ENCODE measurements at places on chromosomes 2 and 18. TPM values are rescaled to one million over a fixed set of nuclear protein-coding genes. Genes with fewer than 3 reads are reported as not detected.

Gene POTEJ
- not detected for total RNA-seq

Gene SLC30A3
- 1.8 TPM for total RNA-seq

Gene SMAD7
- 98.8 TPM for total RNA-seq

Gene CD8B
- 1.9 TPM for total RNA-seq

Gene KCNS3
- total RNA-seq, result 8.8 TPM

Gene ST6GAL2
- 107 TPM for total RNA-seq

GRCh38 chr2:161039071-161039470 is 121.2 kb upstream of the TANK start:
- DNase-seq, result no peak
- H3K27me3 ChIP-seq, result no peaks in the 10 kb centered on the region
- H3K4me3 ChIP-seq, result no peak overlapping the region
- H3K4me1 ChIP-seq, result no peaks in the 10 kb centered on the region
- H3K36me3 ChIP-seq, result no peaks in the 10 kb centered on the region
- H3K27ac ChIP-seq, result no peak overlapping the region

- H3K36me3 ChIP-seq, result no peaks in the 10 kb centered on the region
- no peak overlapping the region for H3K4me3 ChIP-seq
- no peaks in the 10 kb centered on the region for H3K27me3 ChIP-seq
Observed at GRCh38 chr2:240498958-240499260, 58.9 kb downstream of the ANKMY1 start.

DNA sequence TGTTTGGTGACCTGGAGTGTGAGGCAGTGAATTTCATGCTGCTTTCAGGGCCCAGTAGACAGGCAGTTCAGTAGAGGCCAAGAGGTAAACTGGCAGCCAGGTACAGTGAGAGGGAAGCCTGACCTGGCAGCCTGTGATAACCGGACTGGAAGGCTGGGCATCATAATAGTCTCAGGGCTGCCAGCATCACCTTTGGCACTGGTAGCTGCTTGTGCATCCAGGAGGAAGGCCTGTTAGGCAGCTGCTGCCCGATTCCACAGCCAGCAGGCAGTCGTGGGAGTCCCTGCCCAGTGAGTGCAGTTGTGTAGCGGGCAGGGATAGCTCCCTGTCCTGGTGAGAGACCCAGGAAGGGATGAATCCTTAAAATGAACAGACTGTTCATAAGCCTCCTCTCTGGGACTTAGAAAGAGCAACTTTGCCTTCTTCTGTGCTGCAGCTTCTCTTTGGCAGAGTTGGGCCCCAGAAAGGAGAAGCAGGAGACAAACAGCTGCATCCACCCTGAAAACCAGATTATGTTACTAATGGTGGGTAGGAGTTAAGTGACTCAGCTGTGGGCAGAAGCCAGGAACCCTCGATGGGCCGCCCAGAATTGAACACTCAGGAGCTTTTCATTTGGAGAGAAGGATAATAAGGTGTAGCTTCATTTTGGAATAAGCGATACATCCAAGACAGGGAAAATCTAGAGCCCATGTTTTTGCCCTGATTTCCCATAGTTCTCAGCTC is 8.1 kb upstream of the GPBAR1 start:
- no peak overlapping the region for H3K27ac ChIP-seq
- H3K4me1 ChIP-seq, result no peaks in the 10 kb centered on the region
- peaks cover 12% of the 10 kb centered on the region for H3K36me3 ChIP-seq
- H3K4me3 ChIP-seq, result no peak overlapping the region
- DNase-seq, result peak; percentile 24

- peaks cover 21% of the 10 kb centered on the region for H3K36me3 ChIP-seq
- no peak overlapping the region for H3K27ac ChIP-seq
- no peak for DNase-seq
- H3K4me3 ChIP-seq, result no peak overlapping the region
- no peaks in the 10 kb centered on the region for H3K4me1 ChIP-seq
Observed at GRCh38 chr2:237757616-237758015, 41.0 kb upstream of the RBM44 start.

DNA sequence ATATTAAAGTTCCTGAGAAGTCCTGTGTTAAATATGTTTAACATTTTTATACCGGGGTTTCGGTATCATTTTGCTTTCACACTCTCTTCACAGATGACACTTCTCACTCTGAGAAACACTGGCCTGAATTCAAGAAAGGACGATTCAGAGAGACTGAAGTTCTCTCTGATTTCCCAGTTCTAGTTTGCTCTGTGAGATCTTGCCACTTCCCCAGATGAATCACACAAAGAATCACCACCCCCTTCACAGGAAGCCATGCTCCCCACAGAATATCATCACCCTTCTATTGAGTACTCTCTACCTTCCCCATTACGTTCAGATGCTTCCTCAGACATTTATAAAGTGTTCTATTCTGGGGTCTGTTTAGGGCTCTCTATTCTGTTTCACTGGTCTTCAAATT is 16.1 kb upstream of the CD207 start:
- no peaks in the 10 kb centered on the region for H3K36me3 ChIP-seq
- no peak overlapping the region for H3K27ac ChIP-seq
- no peak for DNase-seq
- no peaks in the 10 kb centered on the region for H3K4me1 ChIP-seq
- no peak overlapping the region for H3K4me3 ChIP-seq

DNA sequence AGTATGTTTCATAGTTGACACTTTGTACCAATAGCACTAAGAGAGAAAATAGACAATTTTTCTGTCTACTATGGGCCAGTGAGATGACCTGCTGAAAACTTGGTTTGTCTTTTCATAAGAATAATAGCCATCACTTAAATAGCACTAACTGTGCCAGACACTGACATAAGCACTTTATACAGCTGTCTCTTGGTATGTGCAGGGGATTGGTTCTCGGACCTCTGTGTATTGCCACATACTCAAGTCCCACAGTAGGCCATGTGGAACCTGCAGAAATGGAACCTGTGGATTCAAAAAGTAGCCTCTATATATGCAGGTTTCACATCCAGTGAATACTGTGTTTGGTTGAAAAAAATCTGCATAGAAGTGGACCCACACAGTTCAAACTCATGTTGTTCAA is 126.7 kb downstream of the XRCC5 start:
- no peaks in the 10 kb centered on the region for H3K4me1 ChIP-seq
- no peaks in the 10 kb centered on the region for H3K36me3 ChIP-seq
- H3K27ac ChIP-seq, result no peak overlapping the region

DNA sequence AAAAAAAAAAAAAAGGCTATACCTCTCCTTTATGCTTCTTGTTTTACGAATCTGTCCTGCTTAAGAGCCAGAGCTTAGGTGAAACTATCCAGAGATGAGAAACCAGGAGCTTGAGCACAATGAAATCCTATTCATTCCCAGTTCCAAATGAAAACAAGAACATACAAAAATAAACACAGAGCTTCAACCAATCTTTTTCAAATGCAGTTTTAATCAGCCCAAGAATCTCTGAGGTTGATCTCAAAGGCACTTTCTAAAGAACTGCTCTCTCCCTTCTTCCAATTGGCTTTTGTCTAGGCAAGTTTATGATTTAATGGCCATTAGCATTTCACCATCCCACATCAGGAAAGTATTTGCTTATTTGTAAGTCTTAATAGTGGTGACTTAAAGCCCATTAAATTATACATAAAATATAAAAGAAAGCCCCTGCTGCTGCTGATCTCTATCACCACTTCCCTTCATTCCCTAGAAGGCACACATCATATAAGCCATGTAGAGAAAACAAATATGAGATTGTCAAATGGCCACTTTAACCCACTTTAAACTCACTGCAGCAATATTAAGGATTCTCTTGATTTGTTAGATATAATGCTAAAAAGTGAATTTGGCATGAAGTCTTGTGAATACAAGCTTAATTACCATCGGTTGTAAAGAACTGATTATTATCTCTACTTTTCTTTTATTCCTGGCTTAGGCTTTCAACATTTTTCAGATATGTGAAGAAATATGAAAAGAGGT is 29.3 kb upstream of the SCN9A start:
- H3K4me3 ChIP-seq, result no peak overlapping the region
- no peaks in the 10 kb centered on the region for H3K4me1 ChIP-seq
- no peak for DNase-seq
- no peaks in the 10 kb centered on the region for H3K27me3 ChIP-seq

- H3K27ac ChIP-seq, result no peak overlapping the region
- DNase-seq, result no peak
- no peak overlapping the region for H3K4me3 ChIP-seq
- peaks cover 3% of the 10 kb centered on the region for H3K4me1 ChIP-seq
- H3K27me3 ChIP-seq, result no peaks in the 10 kb centered on the region
Observed at GRCh38 chr2:212547716-212548454, 9.3 kb upstream of the ERBB4 start.

DNA sequence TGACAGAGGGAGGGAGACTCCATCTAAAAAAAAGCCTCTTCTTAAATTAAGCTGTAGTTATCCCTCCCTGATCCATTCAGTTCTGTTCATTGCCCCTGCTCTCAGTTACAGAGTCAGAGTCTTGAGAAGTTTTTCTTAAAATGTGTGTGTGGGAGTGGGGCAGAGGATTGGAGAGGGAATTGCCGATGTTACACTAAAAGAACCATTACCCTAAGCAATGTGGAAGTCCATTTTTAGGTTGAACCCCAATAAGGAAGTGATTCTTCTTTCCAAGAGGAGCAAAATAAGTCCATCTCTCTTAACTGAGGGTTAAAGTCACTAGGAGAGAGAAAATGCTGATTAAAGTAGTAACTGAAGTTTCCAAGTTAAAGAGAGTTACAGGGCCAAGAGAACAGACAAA is 21.2 kb upstream of the THOC1 start:
- H3K36me3 ChIP-seq, result no peaks in the 10 kb centered on the region
- H3K4me1 ChIP-seq, result no peaks in the 10 kb centered on the region
- H3K27me3 ChIP-seq, result no peaks in the 10 kb centered on the region
- no peak for DNase-seq
- no peak overlapping the region for H3K4me3 ChIP-seq

DNA sequence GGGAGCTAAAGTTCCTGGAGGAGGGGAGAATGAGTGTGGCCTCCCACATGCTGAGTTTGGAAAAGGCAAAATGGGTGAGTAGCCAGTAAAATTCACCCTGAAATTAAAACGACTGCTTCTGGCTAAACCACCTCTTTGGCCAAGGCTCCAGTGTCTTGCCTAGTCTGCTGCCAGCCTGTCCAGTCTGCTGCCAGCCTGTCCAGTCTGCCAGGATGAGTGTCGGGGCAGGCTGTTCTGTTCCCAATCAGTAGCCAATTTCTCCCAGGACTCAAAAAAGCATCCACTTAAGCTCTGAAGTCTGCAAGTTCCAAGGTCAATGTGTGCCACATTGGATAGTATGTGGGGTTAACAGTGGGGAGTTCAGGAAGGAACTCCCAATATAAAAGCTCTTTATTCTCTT is 134.6 kb upstream of the KLHL29 start:
- no peak for DNase-seq
- H3K27ac ChIP-seq, result no peak overlapping the region
- H3K4me3 ChIP-seq, result no peak overlapping the region
- H3K4me1 ChIP-seq, result peaks cover 3% of the 10 kb centered on the region
- no peaks in the 10 kb centered on the region for H3K36me3 ChIP-seq
- H3K27me3 ChIP-seq, result no peaks in the 10 kb centered on the region

- no peak overlapping the region for H3K27ac ChIP-seq
- H3K27me3 ChIP-seq, result no peaks in the 10 kb centered on the region
- H3K4me1 ChIP-seq, result peaks cover 22% of the 10 kb centered on the region
Observed at GRCh38 chr2:198102856-198103255, 298.5 kb downstream of the PLCL1 start.

DNA sequence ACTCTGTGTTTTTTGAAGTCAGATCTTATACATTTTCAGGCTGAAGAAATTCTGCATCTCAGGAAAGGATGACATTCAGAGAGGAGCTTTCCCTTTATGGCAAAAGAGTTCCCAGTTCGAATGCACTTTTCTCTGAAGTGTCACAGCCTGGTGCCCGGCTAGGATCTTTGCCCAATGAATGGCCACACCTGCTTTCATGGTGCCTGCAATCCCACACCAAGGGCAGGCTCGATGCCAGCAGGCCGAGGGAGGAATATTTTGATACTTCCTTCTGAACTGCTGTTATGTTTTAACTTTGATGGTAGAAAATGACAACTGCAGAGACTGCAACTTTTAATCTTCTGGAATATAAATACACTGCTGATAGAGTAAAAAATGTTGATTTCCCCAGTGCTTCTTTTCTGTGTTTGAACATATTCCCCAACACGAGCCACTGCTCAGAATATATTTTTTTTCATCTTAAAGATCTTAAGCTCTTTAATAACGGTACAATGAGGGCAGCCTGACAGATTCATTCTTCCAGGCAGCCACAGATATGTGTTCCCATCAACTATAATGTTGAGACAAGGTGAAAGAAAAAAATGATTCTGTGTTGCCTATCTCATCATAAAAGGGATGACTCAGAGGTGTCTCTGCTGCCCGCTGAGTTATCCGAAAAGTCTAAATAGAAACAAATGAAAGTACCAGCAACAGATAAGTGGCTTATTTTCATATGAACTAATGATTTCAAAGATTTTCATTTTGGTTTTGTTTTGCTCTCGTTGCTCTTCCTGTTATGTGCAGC is 848.5 kb downstream of the DCDC2C start:
- no peaks in the 10 kb centered on the region for H3K4me1 ChIP-seq
- peaks cover 1% of the 10 kb centered on the region for H3K27me3 ChIP-seq
- no peak overlapping the region for H3K4me3 ChIP-seq
- no peak for DNase-seq

- no peak for DNase-seq
- H3K36me3 ChIP-seq, result no peaks in the 10 kb centered on the region
- no peaks in the 10 kb centered on the region for H3K27me3 ChIP-seq
- no peak overlapping the region for H3K27ac ChIP-seq
- no peaks in the 10 kb centered on the region for H3K4me1 ChIP-seq
Observed at GRCh38 chr2:161141033-161141432, 19.2 kb upstream of the TANK start.

DNA sequence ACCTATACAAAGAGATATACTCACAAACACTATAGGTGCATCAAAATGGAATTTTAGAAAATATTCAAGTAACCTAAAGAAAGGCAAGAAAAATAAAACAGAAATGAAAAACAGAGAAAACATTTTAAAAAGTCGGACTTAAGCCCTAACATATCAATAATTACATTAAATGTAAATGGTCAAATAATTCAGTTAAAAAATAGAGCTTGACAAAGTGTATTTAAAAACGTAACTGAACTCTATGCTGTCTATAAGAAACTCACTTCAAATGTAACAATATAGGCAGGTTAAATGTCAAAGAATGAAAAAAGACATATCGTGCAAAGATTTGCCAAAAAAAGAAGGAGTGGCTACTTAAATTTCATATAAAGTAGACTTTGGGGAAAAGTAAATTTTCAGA is 163.9 kb downstream of the ACOXL start:
- no peak for DNase-seq
- H3K4me1 ChIP-seq, result no peaks in the 10 kb centered on the region
- no peak overlapping the region for H3K27ac ChIP-seq

DNA sequence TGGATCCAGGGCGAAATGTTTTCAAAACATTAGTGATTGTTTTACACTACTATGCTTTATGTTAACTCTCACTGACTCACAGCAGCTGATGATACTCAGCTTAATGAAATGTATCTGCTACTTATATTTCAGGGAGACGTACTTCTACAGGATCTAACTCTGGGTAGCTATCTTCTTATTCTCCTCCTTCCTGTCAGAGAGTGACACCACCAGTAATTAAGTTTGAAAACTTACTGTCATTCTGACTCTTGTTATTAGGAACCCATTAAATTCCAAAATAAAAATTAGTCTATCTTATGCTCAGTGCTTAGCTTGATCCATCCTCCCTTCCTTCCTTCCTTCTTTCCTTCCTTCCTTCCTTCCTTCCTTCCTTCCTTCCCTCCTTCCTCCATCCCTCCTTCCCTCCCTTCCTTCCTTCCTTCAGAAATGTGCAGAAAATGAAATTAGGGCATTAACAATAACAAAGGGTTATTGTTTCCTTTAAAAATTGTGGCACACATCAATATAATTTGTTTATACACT is 441.1 kb downstream of the MEIS1 start:
- no peak for DNase-seq
- H3K27me3 ChIP-seq, result no peaks in the 10 kb centered on the region
- no peak overlapping the region for H3K27ac ChIP-seq
- no peak overlapping the region for H3K4me3 ChIP-seq
- H3K36me3 ChIP-seq, result no peaks in the 10 kb centered on the region
- H3K4me1 ChIP-seq, result no peaks in the 10 kb centered on the region

- no peak overlapping the region for H3K4me3 ChIP-seq
- no peaks in the 10 kb centered on the region for H3K36me3 ChIP-seq
Observed at GRCh38 chr2:154855138-154855537, 156.6 kb downstream of the KCNJ3 start.

All from aorta (tissue), 5 donors.